Midbrain (tissue), 1 donor: ENCODE measurements at places on chromosomes 6 and 20.
A peak's percentile ranks its signal among the peaks of the same experiment; 100 is the strongest.

DNA sequence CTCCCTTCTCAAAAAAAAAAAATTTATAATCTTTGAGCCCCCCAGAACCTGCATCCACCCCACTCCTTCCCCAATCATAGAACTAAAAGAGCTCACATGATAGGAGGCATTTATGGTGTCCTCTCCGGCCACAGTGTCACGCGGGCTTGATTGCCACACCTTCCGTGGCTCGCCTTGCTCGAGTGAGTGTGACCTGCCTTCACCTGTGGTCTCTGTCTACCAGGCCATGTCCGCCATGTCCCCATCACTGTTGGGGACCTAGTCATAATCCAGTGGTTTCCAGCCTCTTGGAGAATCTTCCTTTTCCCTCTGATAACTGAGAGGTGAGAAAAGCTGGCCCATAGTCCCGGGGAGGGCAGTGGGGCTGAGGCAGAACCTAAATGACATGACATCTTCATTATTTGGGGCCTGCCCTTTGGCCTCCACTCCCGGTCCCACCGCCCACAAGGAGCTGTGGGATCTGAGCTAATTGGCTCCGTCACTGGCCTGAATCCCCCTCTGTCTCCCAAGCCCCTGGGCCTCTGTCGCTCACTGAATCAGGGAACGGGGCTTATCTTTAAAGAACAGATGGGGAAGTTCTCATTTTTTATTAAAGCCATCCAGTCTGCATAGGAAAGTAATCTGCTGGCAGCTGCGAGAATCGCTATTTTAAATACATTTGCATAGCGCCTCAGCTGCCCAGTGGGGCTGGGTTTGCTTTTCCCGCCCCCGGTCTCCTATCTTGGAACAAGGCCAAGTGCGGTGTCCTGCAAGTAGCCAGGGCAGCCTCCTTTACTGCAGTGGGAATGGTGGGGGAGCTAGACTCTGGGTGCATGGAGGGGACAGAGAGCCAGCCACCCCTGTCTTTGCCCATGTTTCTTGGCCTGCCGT lies 197.6 kb upstream of the PMEPA1 start:
- no peak for DNase-seq

- no peak for DNase-seq
Measured at GRCh38 chr20:3328501-3328900, 79.0 kb downstream of the DNAAF9 start.

GRCh38 chr6:68779366-68779765 lies 144.3 kb downstream of the ADGRB3 start:
- DNase-seq: peak; percentile 36

DNA sequence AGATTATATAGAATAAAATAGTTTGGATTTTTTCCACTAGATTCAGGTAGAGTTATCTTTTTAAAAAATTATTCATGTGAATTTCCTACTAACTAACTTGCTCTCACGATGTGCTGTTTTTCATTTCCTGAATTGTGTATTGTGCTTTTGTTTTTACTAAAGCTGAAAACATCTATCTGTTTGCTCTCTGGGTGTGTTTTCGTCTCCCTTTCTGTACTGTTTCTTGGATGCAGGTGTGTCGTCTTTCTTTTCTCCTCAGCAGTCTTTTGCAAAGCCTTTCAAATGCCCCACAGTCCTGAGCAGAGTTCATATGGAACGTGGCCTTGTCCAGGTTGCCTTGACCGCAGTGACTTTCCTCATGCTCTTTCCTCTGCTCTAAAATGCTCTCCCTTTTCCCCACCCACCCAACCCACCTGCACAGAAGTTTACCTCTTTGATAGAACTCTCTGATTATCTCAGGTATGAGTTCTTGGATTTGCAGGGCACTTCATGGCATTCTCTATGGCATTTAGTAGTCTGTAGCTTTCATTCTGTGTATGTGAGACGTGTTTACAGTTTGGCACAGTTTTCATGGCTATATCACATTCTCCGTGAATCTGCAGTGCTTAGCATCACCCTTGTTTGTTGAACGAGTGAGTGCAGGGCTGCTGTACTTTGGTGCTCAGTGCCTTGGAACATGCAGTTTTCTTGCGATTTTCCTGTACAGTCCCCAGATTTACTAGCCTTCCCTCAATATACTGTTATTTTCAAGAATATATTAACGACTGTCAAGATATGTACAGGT lies 77.1 kb downstream of the FARS2 start:
- DNase-seq: no peak

DNA sequence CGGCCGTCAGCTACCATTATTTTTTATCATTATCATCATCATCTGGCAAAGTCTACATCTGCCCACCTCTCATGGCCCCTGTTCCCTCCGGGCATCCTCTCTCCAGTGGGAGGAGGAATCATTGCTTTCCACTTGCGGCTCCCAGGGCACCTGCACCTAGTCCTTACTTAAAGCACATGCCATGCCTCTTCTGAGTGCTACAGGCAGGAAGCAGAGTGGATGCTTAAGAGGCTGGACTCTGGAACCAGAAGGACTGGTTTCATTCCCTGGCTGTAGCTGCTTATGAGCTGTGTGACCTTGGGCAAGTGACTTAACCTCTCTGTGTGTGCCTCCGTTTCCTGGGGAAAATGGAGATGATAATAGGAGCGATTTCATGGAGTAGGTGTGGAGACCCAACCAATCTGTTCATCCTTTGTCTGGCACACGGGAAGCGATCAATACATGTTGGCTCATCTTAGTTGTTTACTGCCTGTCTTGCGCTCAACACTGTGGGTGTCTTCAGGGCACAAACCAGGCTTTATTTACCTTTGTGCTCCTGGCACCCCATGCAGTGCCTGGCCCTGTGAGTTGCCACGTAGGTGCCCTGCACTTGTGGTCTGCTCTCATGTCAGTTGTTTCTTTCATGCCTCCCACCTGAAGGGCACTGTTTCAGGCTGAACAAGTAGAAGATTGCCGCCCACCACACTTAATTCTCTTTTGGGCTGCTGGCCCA lies 317.0 kb upstream of the SULF2 start:
- no peak for DNase-seq

- DNase-seq: peak; percentile 19
Measured at GRCh38 chr6:33213166-33213988, 5.1 kb downstream of the RING1 start.

GRCh38 chr20:25992146-25992545 lies 295.5 kb upstream of the ZNF337 start:
- no peak for DNase-seq

DNA sequence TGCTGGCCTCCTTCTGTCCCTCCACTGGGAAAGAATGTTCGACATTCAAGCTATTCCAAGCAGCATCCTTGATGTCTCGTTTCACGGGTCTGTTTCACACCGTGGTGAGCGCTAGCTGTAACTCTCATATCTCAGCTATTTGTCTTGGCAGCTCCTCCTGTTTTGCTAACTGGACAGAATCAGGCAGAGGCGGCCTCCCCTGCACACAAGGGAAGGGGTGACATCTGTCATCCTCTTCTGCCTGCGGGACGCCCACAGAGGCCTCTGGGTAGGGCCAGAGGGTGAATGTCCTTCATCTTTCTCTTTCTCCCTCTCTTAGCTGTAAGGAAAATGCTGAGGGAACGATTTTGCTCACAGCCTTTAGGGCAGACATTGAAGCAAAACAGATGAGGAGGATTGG lies 232.8 kb upstream of the GMDS start:
- no peak for DNase-seq

DNA sequence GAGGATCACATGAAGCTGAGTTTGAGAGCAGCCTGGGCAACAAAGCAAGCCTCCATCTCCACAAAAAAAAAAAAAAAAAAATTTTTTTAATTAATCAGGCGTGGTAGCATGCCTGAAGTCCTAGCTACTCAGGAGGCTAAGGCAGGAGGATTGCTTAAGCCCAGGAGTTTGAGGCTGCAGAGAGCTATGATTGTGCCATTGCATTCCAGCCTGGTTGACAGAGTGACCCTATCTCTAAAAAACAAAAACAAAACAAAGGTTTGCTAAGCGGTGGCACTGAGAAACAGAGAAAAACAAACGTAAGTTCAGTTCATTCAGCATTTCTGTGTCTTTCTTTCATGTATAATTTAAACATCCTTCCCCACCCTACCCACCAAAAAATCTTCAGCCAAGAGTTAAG lies 78.4 kb downstream of the ANKS1A start:
- DNase-seq: no peak

DNA sequence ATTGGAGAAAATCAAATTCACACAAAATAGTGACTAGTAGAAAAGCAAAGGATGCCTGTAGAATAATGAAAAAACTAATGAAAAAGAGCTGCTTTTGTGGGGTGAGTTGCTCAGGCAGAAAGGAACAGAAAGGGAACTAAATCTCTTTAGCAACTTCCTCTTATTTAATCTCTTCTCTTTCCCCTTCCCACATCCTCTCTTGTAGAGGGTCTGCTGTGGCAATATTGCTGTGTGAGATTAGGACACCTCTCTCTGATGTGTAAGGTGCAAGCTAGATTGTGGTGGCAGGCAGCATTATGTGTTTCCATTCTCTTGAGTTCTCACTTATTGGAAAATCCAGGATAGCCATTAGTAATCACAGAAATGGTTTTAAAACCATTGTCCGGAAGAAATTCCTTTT lies 49.7 kb downstream of the SYNE1 start:
- no peak for DNase-seq

DNA sequence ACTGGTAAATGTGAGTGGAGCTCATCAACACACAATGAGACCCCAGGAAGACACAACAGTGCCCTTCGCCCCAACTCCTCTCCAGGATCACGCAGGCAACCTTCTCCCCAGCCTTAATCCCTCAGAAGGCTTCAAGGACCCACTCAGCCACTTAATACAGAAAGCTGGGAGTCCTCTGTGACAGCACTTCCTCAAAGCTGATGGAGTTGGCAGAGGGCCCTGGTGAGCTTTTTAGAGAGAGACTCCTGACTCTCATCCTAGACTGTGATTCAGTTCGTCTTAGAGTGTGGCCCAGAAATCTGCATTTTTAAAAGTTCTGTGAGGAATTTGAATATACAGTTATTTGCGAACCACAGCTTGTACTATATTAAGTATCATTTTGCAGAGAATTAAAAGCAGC lies 187.7 kb downstream of the UST start:
- peak; percentile 2 for DNase-seq

DNA sequence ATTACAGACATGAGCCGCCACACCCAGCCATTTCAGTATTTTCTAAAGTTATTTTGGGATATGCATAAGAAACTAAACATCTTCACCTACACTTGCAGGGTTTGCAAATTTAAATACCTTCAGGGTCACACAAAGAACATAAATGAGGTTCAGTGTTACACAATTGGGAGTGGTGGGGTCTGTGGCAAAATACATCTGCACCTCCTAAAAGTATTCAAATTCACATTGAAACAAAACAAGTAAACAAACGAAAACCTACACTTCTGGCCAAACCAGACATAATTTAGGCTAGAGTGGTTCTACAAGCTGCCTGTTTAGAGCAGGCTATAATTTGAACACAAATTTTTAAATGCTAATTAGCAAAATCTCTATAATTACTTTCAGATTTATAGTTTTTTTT lies 34.6 kb downstream of the MAPK14 start:
- no peak for DNase-seq

DNA sequence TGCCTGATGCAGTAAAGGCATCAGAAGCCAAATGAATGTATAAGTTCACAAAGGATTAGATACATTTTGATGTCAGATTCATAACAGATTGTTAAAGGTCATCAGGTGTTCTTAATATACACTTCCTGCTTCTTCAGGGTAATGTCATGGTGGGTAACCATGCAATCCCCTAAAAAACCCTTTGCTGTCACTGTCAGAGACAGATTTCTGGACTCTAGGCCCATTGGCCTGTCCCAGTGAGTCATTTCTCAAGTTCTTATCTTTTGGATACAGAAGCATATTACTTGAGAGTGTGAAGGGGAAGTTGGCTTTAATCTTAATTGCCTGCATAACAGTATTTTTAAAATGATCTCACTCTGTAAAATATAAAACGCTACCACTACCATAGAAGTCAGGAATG lies 895.6 kb upstream of the MAP3K7 start:
- no peak for DNase-seq

DNA sequence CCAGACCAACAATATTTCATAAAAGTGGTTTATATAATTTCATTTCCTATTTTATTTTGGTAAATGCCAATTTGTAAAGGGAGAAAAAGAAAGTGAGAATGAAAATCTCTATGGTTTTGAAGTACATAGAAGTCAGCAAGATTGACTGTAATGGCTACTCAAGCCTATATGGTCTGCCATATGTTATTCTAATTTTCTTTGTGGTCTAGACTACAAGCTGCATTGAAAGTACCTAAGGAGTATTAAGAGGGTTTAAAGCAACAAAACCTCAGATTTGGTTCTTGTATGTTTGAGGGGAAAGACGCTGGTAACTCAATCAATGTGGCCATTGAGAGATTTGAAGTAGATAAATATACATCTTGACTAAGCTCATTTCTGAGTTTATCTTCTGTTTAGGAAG lies 193.5 kb upstream of the EYA4 start:
- DNase-seq: no peak

DNA sequence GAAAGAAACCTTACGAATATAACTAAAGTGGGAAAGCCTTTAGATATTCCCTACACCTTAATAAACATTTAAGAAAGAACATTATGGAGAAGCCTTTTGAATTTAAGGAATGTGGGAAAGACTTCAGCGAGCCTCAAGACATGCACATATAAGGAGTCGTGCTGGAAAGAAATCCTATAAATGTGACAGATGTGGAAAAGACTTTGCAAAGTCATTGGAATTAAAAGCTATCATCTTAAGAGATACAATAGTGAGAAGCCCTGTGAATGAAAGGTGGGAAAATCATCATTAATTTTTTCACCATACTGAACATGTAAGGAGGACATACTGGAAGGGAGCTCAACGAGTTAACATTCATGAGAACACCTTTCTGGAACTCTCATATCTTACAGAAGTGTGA lies 650.5 kb upstream of the DEFB115 start:
- DNase-seq: no peak

DNA sequence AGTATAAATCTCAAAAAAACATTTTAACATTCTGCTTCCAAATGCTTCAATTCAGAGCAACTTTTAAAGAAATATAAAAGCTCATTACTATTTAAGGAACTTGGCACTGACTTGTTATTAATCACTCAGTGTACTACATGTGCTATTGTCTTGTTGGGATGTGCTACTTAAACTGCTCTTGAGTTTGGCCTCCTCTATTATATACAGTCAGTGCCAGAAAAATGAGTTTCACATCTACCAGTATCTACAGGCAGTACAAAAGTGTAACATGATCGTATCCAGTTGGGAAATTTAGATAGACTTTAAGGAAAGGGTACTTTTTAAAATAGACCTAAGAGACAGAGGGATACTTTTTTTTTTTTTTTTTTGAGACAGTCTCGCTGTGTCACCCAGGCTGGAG lies 627.3 kb upstream of the SLC35B3 start:
- DNase-seq: no peak

- peak; percentile 60 for DNase-seq
Measured at GRCh38 chr6:33683051-33683571, 28.4 kb downstream of the UQCC2 start.

DNA sequence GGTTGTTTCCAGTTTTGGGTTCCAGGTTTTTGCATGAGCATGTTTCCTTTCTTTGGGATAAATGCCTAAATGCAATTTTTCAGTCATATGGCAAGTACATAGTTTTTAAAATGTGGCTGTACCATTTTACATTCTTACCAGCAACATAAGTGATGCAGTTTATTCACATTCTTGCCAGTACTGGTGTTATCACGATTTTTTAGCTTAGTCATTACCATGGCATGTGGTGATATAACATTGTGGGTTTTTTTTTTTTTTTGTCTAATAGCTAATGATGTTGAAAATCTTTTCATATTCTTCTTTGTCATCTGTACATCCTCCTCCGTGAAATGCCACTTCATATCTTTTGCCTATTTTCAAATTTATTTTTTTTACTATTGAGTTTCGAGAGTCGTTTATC lies 2.9 kb upstream of the TDRD6 start:
- no peak for DNase-seq
